ENCODE measurements at places on chromosomes 2 and 18.
A peak's percentile ranks its signal among the peaks of the same experiment; 100 is the strongest.

DNA sequence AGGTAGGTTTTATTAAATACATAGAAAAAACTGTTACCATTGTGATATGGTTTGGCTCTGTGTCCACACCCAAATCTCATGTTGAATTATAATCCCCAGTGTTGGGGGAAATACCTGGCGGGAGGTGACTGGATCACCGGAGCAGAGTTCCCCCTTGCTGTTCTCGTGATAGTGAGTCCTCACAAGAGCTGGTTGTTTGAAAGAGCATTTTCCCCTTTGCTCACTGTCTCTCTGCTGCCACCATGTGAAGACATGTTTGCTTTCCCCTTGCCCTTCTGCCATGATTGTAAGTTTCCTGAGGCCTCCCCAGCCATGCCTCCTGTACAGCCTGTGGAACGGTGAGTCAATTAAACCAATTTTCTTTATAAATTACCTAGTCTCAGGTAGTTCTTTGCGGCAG, 352.7 kb upstream of the SLC39A10 start:
- DNase-seq: no peak

DNA sequence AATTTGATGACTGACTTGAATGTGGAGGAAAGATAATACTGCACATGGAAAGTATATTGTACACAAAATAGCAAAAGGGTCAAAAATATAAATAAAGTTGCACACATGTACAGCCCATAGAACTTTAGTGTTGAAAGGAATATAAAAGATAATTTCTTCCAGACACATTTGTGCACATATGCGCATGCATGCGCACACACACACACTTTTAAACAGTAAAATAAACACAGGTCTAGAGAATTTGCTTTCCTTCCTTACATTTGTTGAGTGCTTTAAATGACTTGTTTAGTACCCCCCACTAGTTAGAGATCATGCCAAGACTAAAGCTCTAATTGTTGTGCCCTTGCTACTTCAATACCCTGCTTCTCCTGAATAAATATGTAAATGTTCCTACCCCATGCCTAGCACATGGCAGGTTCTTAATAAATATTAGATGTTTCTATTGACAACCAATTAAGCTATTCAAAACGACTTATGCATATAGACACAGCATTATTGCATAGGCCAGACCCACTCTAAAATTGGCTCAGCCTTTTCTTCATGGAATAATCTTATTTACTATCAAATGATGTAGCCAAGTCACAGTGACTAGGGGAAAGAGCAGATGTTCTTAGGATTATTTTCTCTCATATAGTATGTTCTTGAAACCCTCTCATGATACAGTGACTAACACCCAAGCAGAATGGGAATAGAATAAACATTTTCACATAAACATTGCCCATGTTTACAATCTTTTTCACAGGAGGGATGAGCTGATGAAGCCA, 165.5 kb upstream of the ACVR2A start:
- no peak for DNase-seq

GRCh38 chr2:39881494-39881893, 102.4 kb upstream of the THUMPD2 start:
- no peak for DNase-seq

GRCh38 chr18:35241448-35241804, 592 bp downstream of the ZNF397 start:
- DNase-seq: peak; percentile 46

GRCh38 chr2:177577075-177577474, 184.5 kb downstream of the AGPS start:
- DNase-seq: no peak

DNA sequence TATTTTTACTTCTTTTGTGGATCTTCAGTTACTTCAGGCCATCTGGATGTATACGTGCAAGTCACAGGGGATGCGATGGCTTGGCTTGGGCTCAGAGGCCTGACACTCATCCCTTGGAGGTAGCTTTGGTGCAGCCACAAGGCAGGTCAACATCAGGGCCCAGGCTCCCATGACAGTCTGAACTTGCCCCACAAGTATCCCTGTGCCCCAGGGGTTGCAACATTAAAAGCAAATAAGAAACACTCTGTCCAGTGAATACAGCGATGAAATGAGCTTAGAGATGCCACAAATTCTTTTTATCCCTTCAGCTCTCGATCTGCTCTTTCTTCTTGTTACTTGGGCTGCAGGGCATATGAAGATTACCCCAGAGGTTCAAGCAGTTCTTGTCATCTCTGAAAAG, 13.0 kb upstream of the CXCR1 start:
- DNase-seq: no peak

DNA sequence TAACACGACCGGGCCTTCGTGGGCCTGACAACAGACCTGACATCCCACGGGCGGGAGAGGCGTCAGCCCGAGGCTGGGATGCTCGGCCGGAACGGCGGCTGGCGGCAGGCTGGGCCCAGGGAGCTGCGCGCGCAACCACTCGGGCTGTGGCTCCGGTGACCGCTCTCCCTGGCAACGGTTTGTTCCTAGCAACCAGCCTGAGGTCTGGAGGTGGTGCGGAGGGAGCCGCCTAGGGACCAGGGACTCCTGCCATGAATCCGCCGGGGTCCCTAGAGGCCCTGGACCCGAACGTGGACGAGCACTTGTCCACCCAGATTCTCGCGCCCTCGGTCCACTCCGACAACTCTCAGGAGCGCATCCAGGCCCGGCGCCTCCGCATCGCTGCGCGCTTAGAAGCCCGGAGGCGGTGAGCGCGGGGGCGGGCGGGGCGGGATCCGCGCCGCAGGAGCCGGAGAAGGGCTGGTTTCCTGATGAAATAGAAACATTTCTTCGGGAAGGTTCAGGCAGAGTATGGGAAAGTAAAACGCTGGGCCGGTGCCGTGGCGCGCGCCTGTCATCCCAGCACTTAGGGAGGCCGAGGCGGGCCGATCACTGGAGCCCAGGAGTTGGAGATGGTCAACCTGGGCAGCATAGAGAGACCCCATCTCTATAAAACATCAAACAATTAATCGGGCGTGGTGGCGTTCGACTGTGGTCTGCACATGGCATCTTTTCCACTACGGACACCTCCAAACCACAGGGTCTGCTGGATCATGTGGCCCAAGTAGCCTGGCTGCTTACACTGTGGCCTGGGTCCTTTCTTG, at the start of gene DRC1:
TSS of gene DRC1 (plus strand) at position 182 of the 803 bp plus-strand sequence. CDS start at position 252, 70 bp downstream.
- DNase-seq: no peak

Measured in T-helper 2 cell (primary cell).